ENCODE measurements at places on chromosomes 11 and 22. TPM values are rescaled to one million over a fixed set of nuclear protein-coding genes. Genes with fewer than 3 reads are reported as not detected.

The PHLDA2 gene
- 6.2 TPM for total RNA-seq

The P2RX6 gene
- total RNA-seq: 0.12 TPM

The CCDC188 gene
- 0.41 TPM for total RNA-seq

The APOA1 gene
- total RNA-seq: 0.32 TPM

The GAL3ST3 gene
- not detected for total RNA-seq

The FAT3 gene
- not detected for total RNA-seq

The SLC22A12 gene
- not detected for total RNA-seq

The MFNG gene
- total RNA-seq: 207 TPM

The KDELR3 gene
- total RNA-seq: 0.95 TPM

The MUC5AC gene
- not detected for total RNA-seq

The NFAM1 gene
- total RNA-seq: 1.1 TPM

The NOX4 gene
- total RNA-seq: not detected

The CNTF gene
- 3.1 TPM for total RNA-seq

The MPPED2 gene
- not detected for total RNA-seq

The OMP gene
- not detected for total RNA-seq

The PRODH gene
- 0.34 TPM for total RNA-seq

The CENPM gene
- total RNA-seq: 53.5 TPM

The OR8H3 gene
- not detected for total RNA-seq

The YIF1A gene
- 72.6 TPM for total RNA-seq

The OR8G1 gene
- not detected for total RNA-seq

The PNPLA5 gene
- total RNA-seq: not detected

The SLC22A6 gene
- not detected for total RNA-seq

The TBC1D22A gene
- total RNA-seq: 39.3 TPM

The SEC14L6 gene
- not detected for total RNA-seq

The MRTFA gene
- total RNA-seq: 67.4 TPM

The KCNA4 gene
- not detected for total RNA-seq

The SYT8 gene
- not detected for total RNA-seq

The DRICH1 gene
- total RNA-seq: 0.98 TPM

The OR52H1 gene
- total RNA-seq: 0.20 TPM

The PANX3 gene
- not detected for total RNA-seq

The C11orf91 gene
- total RNA-seq: 0.66 TPM

The CCDC87 gene
- 0.15 TPM for total RNA-seq

The FAM180B gene
- total RNA-seq: 0.15 TPM

The TMEM151A gene
- not detected for total RNA-seq

The SCO2 gene
- total RNA-seq: 9.5 TPM

The PKDREJ gene
- not detected for total RNA-seq

The CRYAB gene
- total RNA-seq: not detected

The TRIM49B gene
- not detected for total RNA-seq

The FLRT1 gene
- total RNA-seq: not detected

The SHISAL1 gene
- total RNA-seq: not detected

The LGR4 gene
- not detected for total RNA-seq

All from T-helper 1 cell treated with Interleukin-12 subunit alpha and Interleukin-12 subunit beta and Interleukin-4 antibody, amounts not matched to agents 30 ng/mL and 1 ng/mL, for 36 hours (primary cell).